Neural crest cell (in vitro differentiated cells): ENCODE measurements at places on chromosomes 4 and X.

- no peak for DNase-seq
Observed at GRCh38 chr4:186297013-186297645, 31.1 kb downstream of the F11 start.

GRCh38 chr4:153546280-153546679 lies 80.1 kb downstream of the TMEM131L start:
- DNase-seq = no peak

GRCh38 chrX:19190902-19191301 lies 68.6 kb upstream of the ADGRG2 start:
- DNase-seq = no peak

- no peak for DNase-seq
Observed at GRCh38 chr4:36332023-36332781, 50.8 kb downstream of the DTHD1 start.

DNA sequence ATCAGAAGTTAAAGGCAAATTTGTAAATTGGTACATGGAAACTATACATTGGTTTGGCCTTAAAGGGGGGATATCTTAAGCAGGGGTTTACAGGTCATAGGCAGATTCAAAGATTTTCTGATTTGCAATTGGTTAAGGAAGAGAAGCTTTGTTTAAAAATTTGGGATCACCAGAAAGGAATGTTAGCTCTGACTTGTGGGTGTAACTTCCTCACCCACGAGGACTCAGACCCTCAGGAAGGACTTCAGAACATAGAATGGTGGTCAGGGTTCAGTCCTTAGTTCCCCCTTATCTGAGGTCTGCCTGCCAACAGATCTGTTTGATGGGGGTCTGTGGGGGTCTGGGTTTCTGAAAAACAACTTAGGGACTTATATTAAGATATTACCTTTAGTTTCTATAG lies 427.4 kb upstream of the DIPK2B start:
- no peak for DNase-seq

DNA sequence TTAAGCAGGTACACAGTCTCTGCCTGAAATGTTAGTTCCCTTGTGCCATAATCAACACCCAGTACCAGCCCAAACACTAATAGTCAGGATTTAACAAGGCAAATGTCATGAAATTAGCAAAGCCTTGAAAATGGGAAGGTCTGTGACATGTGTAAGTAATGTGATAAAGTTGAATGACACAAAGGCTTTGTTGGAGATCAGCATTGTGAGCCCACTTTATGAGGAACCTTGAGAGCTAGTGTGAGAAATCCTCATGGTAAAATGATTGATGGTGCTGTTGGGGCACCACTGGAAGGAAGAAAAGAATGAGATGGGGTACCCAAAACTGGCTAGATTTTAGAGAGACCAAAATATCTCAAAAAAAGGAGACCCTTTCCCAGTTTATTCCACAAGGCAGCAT lies 3.3 kb upstream of the LIN54 start:
- no peak for DNase-seq

- DNase-seq = no peak
Observed at GRCh38 chrX:87616371-87616770, 98.8 kb downstream of the KLHL4 start.

- DNase-seq = no peak
Observed at GRCh38 chrX:151703487-151703886, 8.2 kb downstream of the PRRG3 start.

- DNase-seq = no peak
Observed at GRCh38 chr4:138225477-138225876, 16.7 kb downstream of the SLC7A11 start.

DNA sequence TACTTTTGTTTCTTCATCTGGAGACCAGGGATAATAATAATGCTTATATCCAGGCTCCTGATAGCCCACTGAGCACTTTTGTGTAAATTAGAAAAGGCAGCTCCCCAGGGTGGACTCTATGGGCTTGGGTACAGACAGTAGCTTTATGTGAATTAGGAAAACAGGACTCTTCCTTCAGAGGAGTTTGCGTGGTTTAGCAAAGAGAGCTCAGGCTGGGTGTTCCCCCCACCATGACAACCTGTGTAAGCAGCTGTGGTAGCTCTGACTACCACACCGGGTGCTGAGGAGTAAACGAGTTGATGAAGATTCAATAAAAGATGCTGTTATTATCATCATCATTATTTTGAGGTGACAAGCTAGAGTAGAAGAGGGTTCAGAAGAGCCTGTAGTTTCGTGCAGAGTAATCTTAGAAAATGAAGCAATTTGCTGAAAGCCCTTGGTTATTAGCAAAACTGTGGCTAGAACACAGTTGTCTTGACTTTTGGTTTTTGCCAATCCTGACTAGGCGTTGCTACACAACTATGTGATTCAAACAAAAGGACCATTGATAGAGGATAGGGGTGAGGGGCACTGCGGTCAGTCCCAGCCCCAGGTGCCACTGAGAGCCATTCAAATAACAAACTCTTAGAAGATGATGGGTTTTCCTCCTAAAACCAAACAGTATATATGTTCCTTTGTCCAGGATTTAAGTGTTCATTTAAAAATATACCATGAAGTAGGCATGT lies 60.6 kb upstream of the LIMCH1 start:
- no peak for DNase-seq

GRCh38 chr4:25494166-25494565 lies 117.1 kb downstream of the ANAPC4 start:
- DNase-seq = no peak

DNA sequence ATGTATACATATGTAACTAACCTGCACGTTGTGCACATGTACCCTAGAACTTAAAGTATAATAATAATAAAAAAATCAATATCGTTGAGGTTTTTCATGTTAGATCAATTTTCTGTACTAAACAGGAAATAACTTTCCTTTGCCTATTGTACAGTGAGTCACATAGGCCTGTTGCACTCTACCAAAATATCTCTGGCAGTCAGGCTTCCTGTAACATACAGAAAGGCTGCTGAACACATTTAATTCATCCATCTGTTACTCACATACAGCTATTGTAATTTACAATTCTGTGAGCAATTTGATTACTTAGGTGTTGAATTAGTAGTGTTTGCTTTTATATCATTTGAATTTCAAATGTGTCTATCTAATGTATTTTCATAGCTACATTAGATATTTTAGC lies 427.8 kb downstream of the TMA16 start:
- no peak for DNase-seq

- no peak for DNase-seq
Observed at GRCh38 chr4:35250331-35250730, 994.0 kb downstream of the ARAP2 start.

DNA sequence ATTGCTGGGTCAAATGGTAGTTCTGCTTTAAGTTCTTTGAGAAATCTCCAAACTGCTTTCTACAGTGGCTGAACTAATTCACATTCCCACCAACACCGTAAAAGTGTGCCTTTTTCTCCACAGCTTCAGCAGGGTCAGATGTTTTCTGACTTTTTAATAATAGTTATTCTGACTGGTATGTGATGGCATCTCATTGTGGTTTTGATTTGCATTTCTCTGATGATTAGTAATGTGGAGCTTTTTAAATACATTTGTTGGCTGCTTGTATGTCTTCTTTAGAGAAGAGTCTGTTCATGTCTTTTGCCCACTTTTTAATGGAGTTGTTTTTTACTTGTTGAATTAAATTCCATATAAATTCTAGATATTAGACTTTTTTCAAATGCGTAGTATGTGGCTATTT lies 257.5 kb upstream of the ANKRD50 start:
- no peak for DNase-seq

- no peak for DNase-seq
Observed at GRCh38 chrX:13009844-13010243, 34.6 kb downstream of the FAM9C start.
